Activated effector memory CD4-positive, alpha-beta T cell treated with Interleukin-2 at 50 U/mL for 16 hours (primary cell): ENCODE measurements at places on chromosomes 5 and 9.

DNA sequence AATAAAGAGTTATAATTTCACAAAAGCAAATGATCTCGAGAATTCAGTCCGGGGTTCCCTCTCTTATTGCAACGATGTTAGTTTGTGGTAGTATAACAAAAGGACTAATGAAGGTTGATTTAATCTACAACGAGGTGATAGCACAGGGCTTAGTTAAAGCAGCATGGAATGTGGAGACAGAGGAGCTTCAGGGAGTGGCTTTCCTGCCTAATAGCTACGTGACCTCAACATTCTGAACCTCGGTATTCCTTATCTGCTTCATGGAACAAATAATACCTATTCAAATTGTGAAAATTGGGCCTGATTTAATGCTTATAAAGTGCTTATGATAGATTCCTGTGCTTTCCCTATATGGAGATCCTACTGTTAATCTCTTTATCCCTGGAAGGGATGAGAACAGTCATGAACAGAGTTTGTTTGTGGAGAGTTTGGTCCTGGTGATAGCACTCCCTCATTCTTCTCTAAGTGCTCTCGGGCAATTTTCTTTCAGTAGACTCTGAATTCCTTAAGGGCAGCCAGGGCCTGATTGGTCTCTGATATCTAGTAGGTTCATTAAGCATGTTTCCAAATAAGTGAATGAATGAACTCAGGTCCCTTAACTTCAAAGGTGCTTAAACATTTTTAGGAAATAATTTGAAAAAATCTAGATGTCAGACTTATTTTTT is 104.1 kb upstream of the TUT7 start:
- no peak for DNase-seq

- DNase-seq: no peak
Observed at GRCh38 chr9:20352591-20352990, 269.7 kb downstream of the MLLT3 start.

DNA sequence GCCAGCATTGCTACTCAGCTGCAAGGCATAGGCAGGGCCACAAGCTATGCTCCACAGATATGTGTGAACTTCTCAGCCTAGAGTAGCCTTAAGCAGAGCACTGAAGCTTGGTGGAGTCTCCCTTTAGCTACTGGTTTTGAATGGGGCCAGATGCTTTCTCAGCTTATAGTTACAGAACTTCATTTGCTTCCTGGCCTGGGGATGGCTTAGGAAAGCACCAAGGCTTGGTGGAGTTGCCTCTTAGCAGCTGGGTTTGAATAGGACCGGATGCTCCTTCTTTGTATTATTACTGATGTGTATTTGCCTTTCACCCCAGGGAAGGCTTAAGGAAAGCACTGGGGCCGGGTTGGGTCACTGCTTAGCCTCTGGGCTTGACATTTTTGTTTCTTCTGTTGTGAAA is 497.8 kb upstream of the SEMA6A start:
- no peak for DNase-seq

GRCh38 chr5:73748510-73749400 is 122.8 kb downstream of the ARHGEF28 start:
- no peak for DNase-seq

- no peak for DNase-seq
Observed at GRCh38 chr5:17075236-17075635, 139.1 kb upstream of the MYO10 start.

GRCh38 chr5:147831465-147831864 is at the start of gene SPINK1:
Gene SPINK1 (minus strand): TSS chr5:147831671. CDS start chr5:147831577, 94 bp downstream.
- DNase-seq: no peak

DNA sequence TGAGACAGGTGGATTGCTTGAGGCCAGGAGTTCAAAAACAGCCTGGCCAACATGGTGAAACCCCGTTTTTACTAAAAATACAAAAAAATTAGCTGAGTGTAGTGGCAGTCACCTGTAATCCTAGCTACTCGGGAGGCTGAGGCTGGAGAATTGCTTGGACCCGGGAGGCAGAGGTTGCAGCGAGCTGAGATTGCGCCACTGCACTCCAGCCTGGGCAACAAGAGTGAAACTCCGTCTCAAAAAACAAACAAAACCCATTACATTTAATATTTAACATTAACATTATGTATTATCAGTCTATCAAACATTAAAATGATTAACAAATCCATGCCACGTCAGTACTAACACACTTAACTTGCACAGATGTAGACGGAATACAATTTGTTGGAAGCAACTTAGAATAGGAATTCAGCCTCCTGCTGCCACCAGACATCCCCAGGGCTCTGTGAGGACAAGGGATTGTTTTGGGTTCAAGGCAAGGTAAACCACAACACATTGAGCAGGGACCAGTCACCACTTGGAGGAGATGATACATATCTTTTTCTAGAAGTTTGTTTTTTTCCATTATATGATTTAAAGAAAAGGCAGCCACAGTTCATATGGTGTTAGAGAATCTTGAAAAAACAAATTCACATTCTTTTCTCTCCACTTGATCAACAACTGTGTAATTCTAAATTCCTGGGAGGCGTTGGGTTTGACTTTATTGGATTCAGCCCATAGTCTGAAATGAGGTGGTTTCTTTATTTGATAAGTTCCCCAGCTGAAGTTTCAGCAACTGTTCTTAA is 104.1 kb upstream of the BASP1 start:
- DNase-seq: no peak

DNA sequence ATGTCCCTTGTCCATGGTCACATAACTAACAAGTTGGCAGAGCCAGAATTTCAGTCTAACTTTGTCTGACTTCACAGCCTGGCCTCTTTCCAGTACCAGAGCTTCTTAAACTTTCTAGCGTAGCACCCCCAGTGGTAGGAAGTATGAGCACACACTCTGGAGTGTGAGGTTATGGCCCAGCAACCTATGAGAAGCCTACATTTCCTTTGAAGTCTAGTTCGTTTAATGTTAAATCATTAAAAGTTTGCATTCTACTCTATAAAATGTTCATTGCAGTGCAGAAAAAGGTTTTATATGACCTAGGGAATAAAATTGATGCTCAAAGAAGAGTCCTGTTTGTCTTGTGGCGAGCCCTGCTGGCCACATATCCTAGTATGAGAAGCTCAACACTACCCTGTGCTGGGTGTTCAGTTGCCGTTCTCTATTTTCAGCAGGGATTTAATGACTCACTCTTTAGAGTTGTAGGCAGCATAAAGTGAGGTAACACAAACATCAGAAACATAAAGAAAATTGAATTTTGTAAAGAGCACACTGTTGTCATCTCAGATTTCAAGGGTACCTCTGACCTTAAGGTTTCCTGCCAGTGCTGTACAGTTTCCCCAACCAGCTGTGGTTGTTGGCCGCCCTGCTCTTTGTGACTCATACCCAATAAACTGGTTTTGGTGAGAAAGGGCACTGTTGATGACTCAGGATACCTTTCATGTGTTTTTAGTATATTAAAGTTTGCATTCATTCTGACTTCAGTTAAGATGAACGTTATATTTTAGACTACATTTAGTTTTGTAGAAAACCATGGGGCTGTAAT is 14.3 kb downstream of the MCCC2 start:
- peak; percentile 66 for DNase-seq

DNA sequence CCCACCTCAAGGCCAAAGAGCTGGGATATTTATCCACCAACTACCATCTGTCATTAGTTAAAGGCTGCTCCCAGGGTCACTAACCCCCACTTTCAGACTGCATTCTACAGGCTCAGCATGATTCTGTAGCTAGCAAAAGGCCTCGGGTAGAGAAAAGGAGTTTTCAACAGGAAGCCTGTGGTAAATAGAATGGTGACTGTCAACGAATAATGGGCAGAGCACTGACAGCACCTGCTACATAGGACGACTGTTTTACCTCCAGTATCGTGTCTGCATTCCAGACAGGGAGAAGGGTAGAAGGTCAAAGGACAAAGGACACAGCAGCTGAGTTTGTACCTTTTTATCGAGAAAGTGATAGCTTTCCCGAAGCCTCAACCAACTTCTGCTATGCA is 20.3 kb downstream of the MFAP3 start:
- DNase-seq: no peak

- no peak for DNase-seq
Observed at GRCh38 chr5:112861638-112861985, 525 bp downstream of the SRP19 start.

- no peak for DNase-seq
Observed at GRCh38 chr5:138936-139335, 47.0 kb downstream of the PLEKHG4B start.

DNA sequence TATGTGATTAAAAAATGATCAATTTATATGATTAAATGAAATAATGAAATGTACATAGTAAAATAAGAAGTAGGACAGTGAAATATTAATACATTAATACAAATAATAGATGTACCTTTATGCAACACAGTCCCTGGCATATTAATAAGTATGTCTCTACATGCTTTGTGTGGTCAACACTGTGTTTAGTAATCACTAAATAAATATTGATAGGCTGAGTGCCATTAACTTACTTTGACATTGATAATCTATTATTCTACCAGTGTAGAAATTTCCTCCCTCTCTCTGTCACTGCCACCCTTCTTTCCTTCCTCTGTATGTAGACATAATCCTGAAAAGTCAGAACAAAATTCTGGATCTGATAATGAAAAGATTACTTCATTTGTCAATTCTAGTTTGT is 43.7 kb downstream of the RNF180 start:
- no peak for DNase-seq

DNA sequence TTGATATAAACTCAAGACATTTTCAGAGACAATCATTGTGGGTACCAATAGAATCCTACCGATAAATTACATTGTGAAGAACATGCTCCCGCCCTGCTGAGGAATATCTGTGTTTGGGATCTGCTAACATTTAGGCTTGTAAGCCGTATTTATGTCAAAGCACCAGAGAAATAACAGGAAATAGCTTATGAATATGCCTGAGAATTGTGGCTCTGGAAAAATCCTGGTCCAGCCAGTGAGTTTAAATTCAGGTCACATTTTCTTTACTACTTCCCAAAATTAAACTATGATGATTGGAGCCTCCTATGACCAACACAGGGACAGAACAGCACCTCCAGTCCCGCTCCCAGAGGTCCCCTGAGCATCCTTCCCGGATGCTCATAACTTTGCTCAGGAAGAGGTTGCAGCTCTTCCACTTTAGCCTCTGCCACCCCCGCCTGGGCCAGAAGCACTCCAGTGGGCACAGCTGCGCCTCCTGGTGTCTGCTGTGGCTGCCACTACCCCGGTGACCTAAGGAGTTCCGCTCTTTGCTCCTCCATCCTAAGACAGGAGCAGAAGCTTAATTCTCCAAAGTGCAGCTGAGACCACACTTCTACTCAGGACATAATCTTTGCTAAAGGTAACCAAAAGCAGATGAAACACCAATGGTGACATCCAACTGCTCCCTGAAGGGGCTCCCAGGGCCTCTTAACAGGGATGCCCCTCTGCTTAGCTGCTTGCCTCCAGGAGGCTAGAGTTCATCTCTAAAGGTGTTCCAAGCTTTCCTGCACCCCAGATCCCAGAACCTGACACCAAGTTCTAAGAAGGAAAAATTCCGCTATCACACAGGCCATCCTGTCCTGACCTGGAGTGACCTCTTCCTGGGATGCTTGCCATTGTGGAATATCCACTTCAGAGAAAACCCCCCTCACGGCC is 58.8 kb downstream of the SLC1A1 start:
- DNase-seq: no peak

DNA sequence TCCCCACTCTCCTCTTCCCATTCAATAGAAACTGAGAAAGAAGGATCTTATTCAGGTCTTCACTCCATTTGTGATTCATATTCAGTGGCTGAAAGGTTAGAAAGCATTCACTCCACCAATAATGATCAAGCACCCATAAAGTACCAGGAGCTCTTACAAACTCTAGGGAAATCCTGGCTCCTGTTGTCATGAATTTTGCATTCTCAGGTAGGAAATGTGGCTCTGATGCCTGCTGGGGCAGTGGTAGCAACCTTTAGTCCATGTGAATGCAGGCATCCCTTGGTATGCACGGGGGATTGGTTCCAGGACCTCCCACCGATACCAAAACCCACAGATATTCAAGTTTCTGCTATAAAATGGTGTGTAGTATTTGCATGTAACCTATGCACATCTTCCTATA is 3.6 kb upstream of the RORB start:
- DNase-seq: no peak

DNA sequence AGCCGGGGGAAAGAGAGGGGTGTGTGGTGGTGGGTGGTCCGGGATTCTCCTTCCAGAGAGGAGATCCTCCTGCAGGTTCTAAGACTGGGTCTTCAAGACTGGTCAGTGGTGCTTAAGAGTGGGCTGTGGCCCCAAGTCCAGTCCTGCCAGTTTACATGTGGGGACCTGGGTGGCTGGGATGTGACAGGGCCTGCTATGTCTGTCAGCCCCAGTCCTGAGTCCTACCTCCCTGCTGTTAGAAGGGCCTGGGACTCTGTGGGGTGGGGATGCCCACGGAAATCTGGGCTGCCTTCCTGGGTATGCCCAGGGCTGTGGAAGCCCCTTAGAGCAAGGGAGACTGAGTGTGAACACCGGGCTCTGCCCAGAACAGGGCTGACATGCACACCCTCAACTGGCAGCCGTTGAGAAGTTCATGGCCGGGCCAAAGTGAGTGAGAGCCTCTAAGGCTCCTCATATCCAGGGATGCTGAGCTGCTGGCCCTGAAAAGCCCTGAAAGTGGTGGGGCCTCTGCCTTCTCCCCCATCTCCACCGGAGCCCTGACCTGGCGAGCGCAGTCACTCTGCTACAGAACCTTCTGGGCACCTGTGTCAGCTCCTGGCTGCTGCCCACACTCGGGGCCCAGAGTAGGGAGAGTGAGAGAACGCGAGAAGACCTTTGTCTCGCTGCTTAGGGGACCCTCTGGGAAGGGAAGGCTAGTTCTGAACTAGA is 1.7 kb downstream of the PHF2 start:
- no peak for DNase-seq

GRCh38 chr9:133713150-133713959 is 24.8 kb downstream of the SARDH start:
- DNase-seq: no peak

DNA sequence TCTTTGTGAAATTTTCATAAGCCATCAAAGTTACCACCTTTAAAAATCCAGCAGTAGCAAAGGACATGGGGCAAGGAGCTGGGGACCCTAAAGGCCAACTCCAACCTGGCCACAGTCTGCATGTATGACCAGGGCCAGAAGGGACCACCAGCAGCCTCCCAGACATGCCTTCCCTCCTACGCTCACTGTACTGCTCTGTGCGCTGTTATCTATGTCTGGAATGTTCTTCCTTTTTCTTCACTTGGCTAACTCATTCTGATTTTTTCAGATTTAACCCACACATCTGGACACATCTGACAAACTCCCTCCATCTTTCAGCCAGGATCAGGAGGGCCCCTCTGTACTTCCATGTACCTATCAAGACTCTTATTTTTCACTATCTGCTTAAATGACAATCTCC is 47.6 kb upstream of the TRAF1 start:
- DNase-seq: no peak
